Effector memory CD8-positive, alpha-beta T cell (primary cell): ENCODE measurements at places on chromosomes 11 and 22.

- no peak for DNase-seq
Measured at GRCh38 chr22:45166932-45167331, 3.2 kb downstream of the NUP50 start.

- DNase-seq: no peak
Measured at GRCh38 chr11:27296497-27296896, 66.5 kb downstream of the CCDC34 start.

DNA sequence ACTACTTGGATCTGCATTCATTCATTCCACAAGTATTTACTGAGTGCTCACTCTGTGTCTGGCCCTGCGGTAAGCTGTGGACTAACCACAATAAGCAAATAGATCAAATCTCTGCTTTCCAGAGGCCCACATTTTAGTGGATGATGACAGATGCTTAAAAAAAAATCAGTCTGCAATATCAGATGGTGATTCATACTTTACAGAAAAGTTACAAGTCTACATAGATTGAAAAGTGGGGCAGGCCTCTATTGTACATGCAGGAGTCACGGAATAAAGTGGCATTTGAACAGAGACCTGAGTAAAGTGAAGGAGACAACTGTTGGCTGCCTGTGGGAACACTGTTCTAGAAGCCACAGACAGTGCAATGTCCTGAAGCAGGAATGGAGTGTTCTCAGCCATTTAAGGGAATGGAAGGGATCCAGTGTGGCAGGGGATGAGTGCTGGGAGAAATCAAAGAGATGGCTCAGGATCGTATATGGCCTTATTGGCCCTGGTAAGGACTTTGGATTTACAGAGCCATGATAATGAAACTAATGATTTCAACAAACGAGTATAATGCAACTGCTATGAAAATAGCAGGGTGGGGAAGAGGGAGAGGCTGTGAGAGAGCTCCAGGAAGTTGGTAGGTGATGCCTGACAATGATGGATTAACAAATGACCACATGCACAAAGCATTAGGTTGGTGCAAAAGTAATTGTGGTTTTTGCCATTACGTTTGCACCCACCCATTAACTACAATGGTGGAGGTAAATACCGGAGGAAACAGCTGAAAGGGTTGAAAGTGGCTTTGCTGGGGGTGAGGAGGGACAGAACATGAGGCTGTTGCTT lies 31.1 kb downstream of the TMEM45B start:
- no peak for DNase-seq

- DNase-seq: no peak
Measured at GRCh38 chr22:50739279-50739691, 1.3 kb downstream of the ACR start.

GRCh38 chr11:5690736-5691135 lies 1.1 kb downstream of the TRIM22 start:
- DNase-seq: no peak

GRCh38 chr11:14312736-14313438 lies 46.1 kb downstream of the RRAS2 start:
- DNase-seq: no peak

- no peak for DNase-seq
Measured at GRCh38 chr22:25098445-25099081, 101.1 kb upstream of the CRYBB3 start.
